ENCODE measurements at places on chromosomes 6 and 20. TPM values are rescaled to one million over a fixed set of nuclear protein-coding genes. Genes with fewer than 3 reads are reported as not detected.

DNA sequence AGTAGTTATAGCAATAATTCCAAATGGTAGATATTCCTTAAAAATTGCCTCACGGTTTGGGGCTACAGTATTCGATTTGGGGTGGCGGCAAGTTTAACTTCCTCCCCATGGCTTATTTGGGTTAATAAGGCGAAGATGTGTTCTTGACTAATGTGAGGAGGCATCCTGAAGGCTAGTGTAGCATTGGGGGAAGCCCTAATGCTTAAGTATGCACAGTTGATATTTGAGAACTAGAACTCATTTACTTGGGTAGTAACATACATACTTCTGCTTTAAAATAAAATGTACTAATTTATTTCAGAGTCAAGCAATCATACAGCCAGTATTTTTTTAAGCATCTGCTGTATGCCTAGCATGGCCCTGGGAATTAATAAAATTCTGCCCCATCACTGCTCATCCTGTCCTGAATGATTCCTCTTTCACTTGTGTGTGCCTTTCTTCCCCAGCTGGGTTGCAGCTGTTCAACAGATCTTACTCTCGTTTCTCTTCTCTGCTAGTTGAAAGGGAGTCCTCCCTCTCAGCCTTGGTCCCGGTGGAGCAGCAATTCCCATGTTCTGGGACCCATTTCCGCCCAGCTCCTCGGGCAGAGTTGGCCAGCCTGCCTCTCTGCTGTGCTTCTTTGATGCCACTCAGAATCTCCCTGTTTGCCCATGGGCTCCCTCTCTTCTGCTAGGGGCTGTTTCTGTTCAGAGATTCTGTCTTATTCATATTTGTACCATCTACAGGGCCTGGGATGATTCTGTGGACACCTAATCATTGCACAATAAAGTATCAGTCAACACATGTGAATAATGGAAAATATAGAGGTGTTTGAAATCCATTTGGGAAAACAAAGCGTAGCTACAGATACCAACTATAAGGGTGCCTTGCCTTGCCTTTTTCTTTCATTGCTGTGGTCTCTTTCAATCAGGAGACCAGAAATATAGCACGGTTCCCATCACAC, 104.8 kb downstream of the ARID1B start:
- H3K4me1 ChIP-seq, result peaks cover 17% of the 10 kb centered on the region
- H3K4me3 ChIP-seq, result no peak overlapping the region
- no peak overlapping the region for H3K27ac ChIP-seq
- no peak for DNase-seq
- no peaks in the 10 kb centered on the region for H3K27me3 ChIP-seq

THBD gene
- 2.8 TPM for total RNA-seq

DNA sequence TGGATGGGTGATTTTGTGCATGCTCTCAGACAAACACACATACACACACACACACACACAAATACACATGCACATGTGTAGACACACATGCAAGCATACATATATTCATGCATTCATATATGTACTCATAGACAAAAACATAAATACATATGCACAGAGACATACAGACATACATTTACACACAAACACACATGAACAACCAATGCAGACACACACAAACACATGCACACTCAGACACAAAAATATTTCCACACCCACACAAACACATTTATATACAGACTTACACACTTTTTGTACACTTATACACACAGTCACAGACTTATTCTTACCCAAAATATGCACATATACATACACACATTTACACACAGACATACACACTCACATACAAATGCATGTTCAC, 94.9 kb upstream of the NKX2-2 start:
- H3K4me3 ChIP-seq, result no peak overlapping the region
- no peaks in the 10 kb centered on the region for H3K27me3 ChIP-seq
- DNase-seq, result no peak
- no peak overlapping the region for H3K27ac ChIP-seq
- no peaks in the 10 kb centered on the region for H3K36me3 ChIP-seq

SLC22A23 gene
- total RNA-seq, result 0.79 TPM

DNA sequence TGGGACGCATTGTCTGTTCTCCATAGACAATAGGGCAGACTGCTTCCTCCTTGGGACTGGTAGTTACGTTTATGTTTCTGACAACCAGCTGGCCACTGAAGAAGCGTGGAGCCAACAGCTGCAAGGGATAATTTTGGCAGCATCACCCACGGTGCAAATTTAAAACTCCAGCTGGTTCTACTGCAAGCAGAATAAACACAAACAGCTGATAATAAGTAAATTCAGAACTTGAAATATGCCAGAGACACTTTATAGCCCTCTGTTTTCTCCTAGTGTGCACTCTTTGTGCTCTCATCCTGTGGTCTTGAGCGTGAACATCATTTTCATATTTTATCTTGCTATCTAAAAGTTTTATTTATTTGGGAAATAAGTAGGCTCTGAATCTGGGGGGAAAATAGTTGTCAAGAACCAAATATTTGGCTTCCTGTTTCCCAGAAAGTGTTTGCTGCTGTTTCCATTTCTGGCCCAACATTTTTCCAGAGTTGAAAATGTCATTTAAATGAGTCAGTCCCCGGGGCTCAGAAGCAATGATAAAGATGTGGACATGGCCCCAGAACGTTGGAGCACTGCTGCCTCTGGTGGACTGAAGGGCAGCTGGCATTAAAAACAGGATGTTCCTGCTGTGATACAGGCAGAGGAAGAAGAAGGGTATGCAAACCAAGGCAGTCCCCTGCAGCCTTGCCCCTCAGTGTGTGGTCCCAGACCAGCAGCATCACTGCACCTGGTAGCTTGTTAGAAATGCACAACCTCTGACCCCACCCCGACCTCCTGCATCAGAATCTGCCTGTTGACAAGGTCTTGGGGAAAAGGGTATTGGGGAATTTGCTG, 12.5 kb upstream of the THBD start:
- no peaks in the 10 kb centered on the region for H3K27me3 ChIP-seq
- no peak overlapping the region for H3K27ac ChIP-seq
- DNase-seq, result no peak

HLA-DQB2 gene
- total RNA-seq, result 8.2 TPM

DNA sequence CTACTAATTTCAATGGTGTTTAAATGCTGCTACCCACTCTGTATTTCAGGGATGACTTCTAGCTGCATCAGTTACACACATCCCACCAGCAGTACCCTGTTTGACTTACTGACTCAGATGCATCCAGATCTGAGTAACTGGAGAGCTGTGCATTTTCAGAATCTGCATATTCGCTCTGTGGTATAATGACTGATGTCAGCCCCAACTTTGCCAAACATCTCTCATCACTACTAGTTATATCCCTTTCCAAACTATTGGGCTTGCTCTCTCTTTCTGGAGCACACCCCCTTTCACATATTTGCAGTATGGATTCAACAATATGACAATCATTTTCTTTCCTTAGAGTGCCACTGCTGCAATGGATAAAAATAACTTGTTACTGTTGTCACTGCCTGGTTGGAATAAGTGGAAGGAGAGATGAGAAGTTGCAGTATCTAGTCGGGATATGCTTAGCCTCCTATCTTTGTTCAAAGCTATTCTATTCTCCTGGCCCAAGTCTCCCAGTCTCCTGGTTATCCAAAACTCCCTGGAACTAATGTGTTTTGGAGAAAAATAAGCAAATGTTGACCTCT, 3.3 kb upstream of the RSPO3 start:
- H3K4me3 ChIP-seq, result no peak overlapping the region
- no peak overlapping the region for H3K27ac ChIP-seq
- H3K4me1 ChIP-seq, result peaks cover 5% of the 10 kb centered on the region

GGT7 gene
- total RNA-seq, result 7.4 TPM

DNA sequence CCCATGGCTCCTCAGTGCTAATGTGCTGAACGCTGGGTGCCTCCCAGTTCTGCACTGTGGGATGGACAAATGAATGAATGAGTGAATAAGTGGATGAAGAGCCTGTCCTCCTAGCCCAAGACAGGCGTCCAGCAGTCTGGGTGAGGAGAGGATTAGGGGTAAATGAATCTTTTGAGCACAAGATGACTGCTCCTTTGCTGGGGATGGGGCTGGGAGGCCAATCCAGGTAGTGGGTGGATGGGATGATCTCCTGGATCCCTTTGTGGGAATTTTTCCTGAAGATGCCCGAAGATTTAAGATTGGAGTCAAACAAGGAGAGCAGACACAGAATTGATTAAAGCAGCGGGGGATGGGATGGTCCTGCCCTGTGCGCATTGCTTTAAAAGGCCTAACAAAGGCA, 65.3 kb upstream of the MLN start:
- DNase-seq, result no peak
- H3K27me3 ChIP-seq, result peaks cover 35% of the 10 kb centered on the region
- H3K4me3 ChIP-seq, result no peak overlapping the region
- no peaks in the 10 kb centered on the region for H3K36me3 ChIP-seq
- H3K27ac ChIP-seq, result no peak overlapping the region

DNA sequence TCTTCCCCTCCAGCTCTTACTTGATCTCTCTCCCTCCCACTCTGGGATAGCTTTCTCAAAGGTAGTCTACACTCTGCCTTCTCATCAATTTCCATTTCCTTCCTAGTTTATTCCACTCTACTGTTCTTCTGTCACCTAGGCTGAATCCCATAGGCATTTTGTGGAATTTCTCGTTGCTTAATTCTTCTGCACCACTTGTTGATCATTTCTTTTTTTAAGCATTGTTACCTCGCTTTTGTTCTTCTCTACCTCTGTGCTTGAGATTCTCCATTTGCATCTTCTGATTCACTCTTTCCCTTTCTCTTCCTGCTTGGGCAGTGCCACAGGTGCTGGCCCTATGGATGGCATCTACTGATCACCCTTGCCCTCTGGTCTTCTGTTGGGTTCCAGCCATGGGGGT, 567.2 kb downstream of the CDH26 start:
- H3K27me3 ChIP-seq, result no peaks in the 10 kb centered on the region
- H3K36me3 ChIP-seq, result no peaks in the 10 kb centered on the region
- DNase-seq, result no peak
- H3K4me1 ChIP-seq, result no peaks in the 10 kb centered on the region
- no peak overlapping the region for H3K4me3 ChIP-seq

DNA sequence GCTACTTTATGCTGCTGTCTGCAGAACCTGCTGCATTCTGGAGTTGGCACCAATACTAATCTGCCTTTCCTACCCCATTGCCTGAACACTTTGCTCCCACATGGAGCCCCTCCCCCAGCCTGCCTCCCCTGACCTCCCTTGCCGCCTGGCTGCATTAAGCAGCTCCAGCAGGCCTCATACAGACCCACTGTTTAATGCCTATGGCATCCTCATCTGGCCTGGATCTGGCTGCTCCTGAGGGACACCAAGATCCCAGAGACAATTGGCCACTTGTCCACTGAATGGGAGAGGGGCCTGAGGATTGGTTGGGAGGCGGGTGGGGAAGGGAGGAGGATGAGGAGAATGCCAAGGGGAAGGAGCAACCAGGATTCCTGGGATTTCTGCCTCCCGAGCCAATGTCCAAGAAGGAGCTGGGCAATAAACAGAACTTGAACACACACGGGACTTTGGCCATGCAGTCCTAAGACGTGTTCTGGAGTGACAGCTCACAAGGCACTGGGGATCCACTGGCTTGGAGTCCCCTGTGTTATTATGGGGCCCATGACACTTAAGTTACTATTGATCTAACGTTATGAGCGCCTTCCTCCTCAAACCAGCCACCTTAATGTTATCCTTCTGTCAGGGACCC, 10.4 kb upstream of the KCNK5 start:
- H3K4me1 ChIP-seq, result no peaks in the 10 kb centered on the region
- H3K4me3 ChIP-seq, result no peak overlapping the region

DNA sequence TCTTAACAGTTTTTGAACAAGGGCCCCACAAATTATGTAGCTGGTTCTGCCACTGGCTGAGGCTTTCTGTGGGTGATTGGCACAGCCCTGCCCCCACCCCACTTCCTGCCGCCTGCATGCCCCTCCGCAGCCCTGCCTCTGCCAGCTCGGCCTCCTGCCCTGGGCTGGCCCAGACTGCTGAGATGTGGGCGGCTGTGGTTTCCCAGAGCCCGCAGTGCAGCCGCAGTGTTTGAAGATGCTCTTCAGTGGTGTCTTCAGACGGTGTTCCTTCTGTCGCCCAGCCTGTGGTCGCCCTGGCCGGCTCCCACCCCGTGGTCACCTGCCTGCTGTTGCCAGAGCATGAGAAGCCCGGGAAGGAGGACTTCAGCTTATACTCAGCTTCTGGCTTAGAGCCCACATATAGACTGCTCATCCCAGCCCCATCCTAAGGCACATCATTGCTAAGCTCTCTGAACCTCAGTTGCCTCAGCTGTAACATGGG, 154.3 kb downstream of the VEGFA start:
- peak; percentile 65 for DNase-seq
- no peak overlapping the region for H3K4me3 ChIP-seq
- H3K36me3 ChIP-seq, result no peaks in the 10 kb centered on the region

- H3K27ac ChIP-seq, result no peak within 1 kb of the TSS
- H3K4me1 ChIP-seq, result no peaks in the 10 kb centered on the region
- DNase-seq, result no peak
- no peak within 1 kb of the TSS for H3K4me3 ChIP-seq
- H3K27me3 ChIP-seq, result no peaks in the 10 kb centered on the region
These were observed at the start of gene C2 for GRCh38 chr6:31927242-31927862. C2 (plus strand) TSS chr6:31927717; CDS start chr6:31927753, 36 bp downstream.

- no peaks in the 10 kb centered on the region for H3K27me3 ChIP-seq
- H3K4me1 ChIP-seq, result peaks cover 16% of the 10 kb centered on the region
- no peak overlapping the region for H3K4me3 ChIP-seq
- no peak overlapping the region for H3K27ac ChIP-seq
- H3K36me3 ChIP-seq, result no peaks in the 10 kb centered on the region
- DNase-seq, result no peak
These were observed 42.1 kb upstream of the ARMC2 start for GRCh38 chr6:108806171-108806570.
